ENCODE measurements at places on chromosomes 1 and 21. TPM values are rescaled to one million over a fixed set of nuclear protein-coding genes. Genes with fewer than 3 reads are reported as not detected.

Gene LCE1A
- not detected for total RNA-seq

Gene GORAB
- total RNA-seq: 10.0 TPM

Gene MYOG
- total RNA-seq: not detected

Gene SUSD4
- total RNA-seq: 8.2 TPM

Gene C4BPB
- total RNA-seq: not detected

Gene KRTAP7-1
- total RNA-seq: not detected
